Activated CD4-positive, alpha-beta memory T cell treated with anti-CD3 and anti-CD28 coated beads, Interleukin-2, amount 10 ng/mL, durations not matched to agents 7 days and 5 days (primary cell): ENCODE measurements at places on chromosomes 3 and 15. TPM values are rescaled to one million over a fixed set of nuclear protein-coding genes. Genes with fewer than 3 reads are reported as not detected.
A peak's percentile ranks its signal among the peaks of the same experiment; 100 is the strongest.

PTX3 gene
- not detected for total RNA-seq

WDR53 gene
- 27.2 TPM for total RNA-seq

XYLB gene
- total RNA-seq, result 3.2 TPM

PRTG gene
- total RNA-seq, result not detected

THPO gene
- not detected for total RNA-seq

CAPN3 gene
- total RNA-seq, result 3.7 TPM

TMEM108 gene
- not detected for total RNA-seq

ADAM10 gene
- total RNA-seq, result 150 TPM

FBLN2 gene
- not detected for total RNA-seq

- peaks cover 55% of the 10 kb centered on the region for H3K36me3 ChIP-seq
- H3K27ac ChIP-seq, result peak overlapping the region; percentile 94
- H3K4me3 ChIP-seq, result peak overlapping the region; percentile 95
- no peak for DNase-seq
Observed at GRCh38 chr3:48468329-48468731, 21.8 kb downstream of the ATRIP start.

- no peaks in the 10 kb centered on the region for H3K36me3 ChIP-seq
- H3K4me3 ChIP-seq, result no peak overlapping the region
- peaks cover 7% of the 10 kb centered on the region for H3K27me3 ChIP-seq
- H3K27ac ChIP-seq, result no peak overlapping the region
Observed at GRCh38 chr3:160126051-160126450, 99.2 kb upstream of the C3orf80 start.

- no peaks in the 10 kb centered on the region for H3K27me3 ChIP-seq
- no peak overlapping the region for H3K4me3 ChIP-seq
- no peaks in the 10 kb centered on the region for H3K4me1 ChIP-seq
Observed at GRCh38 chr3:85783291-85783690, 824.5 kb downstream of the CADM2 start.

DNA sequence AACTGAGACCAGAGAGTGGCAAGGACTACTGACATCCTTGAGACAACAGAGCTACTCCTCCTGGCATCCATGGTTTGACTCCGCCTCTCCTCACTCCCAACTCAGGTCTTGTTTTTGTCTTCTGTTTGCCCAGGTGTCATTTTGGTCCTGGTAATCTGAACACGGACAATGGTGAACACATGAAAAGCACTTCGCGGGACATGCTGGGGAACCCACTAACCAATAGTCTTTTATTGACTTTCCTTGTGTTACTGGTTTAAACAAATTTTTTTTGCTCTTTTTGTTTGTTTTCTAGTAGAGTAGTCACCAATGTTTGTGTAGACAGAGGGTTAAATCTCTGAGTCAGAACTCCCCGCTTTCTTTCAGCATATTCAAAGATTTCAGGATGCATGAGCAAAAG lies 38.4 kb downstream of the LARP6 start:
- H3K4me3 ChIP-seq, result no peak overlapping the region
- DNase-seq, result no peak
- no peaks in the 10 kb centered on the region for H3K36me3 ChIP-seq
- H3K27me3 ChIP-seq, result peaks cover 6% of the 10 kb centered on the region
- no peak overlapping the region for H3K27ac ChIP-seq

GRCh38 chr15:69853544-69853951 lies 244.2 kb downstream of the TLE3 start:
- peaks cover 5% of the 10 kb centered on the region for H3K4me1 ChIP-seq
- H3K4me3 ChIP-seq, result no peak overlapping the region
- peaks cover 1% of the 10 kb centered on the region for H3K27me3 ChIP-seq

- peak within 1 kb of the TSS; percentile 69 for H3K4me3 ChIP-seq
- no peak for DNase-seq
- peaks cover 12% of the 10 kb centered on the region for H3K4me1 ChIP-seq
- H3K27me3 ChIP-seq, result peaks cover 56% of the 10 kb centered on the region
- no peaks in the 10 kb centered on the region for H3K36me3 ChIP-seq
Observed at GRCh38 chr3:120450600-120451271, at the start of gene FSTL1. Gene FSTL1 (minus strand): TSS chr3:120450992. CDS start chr3:120450746, 246 bp downstream.

- no peak overlapping the region for H3K4me3 ChIP-seq
- no peaks in the 10 kb centered on the region for H3K36me3 ChIP-seq
- H3K4me1 ChIP-seq, result peaks cover 19% of the 10 kb centered on the region
- peak overlapping the region; percentile 12 for H3K27ac ChIP-seq
- peaks cover 26% of the 10 kb centered on the region for H3K27me3 ChIP-seq
Observed at GRCh38 chr3:8629151-8630021, 15.2 kb downstream of the SSUH2 start.

DNA sequence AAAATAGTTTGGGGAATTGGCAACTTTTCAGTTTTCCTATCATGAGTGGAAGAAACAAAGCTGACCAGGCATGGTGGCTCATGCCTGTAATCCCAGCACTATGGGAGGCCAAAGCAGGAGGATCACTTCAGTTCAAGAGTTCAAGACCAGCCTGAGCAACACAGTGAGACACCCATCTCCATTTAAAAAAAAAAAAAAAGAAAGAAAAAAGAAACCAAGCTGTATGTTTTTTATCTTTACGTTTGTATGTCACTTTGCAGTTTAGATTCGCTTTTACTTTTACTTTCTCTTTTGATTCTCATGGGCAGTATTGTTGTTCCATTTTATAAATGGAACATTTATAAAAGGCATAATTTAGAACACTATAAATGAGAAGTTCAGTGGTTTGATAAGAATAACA lies 31.2 kb upstream of the TNIK start:
- peaks cover 12% of the 10 kb centered on the region for H3K36me3 ChIP-seq
- H3K27me3 ChIP-seq, result no peaks in the 10 kb centered on the region
- peak overlapping the region; percentile 50 for H3K27ac ChIP-seq
- no peak for DNase-seq
- peaks cover 44% of the 10 kb centered on the region for H3K4me1 ChIP-seq

DNA sequence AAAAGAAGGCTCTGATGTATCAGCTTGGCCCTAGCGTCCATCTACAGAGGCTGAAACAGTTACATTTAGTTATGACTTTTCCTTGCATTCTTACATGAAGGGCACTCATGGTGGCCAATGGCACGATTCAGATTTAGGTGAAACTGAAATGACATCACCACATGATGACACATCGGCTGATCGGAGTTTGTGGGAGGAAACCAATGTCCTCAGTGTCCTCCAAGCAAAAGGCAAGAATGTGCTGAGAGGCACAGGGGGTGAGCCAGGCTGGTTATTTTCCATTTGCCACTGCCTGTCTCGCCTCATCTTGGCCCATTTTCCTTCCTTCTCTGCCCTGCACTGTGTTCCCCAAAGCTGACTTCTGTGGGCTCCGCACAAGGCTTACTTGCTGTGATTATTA lies 34.4 kb downstream of the TARS3 start:
- H3K36me3 ChIP-seq, result peaks cover 33% of the 10 kb centered on the region
- H3K27me3 ChIP-seq, result no peaks in the 10 kb centered on the region
- H3K4me3 ChIP-seq, result no peak overlapping the region
- H3K27ac ChIP-seq, result no peak overlapping the region

GRCh38 chr15:40316931-40317330 lies 6.6 kb upstream of the INAFM2 start:
- no peaks in the 10 kb centered on the region for H3K36me3 ChIP-seq
- H3K27me3 ChIP-seq, result peaks cover 49% of the 10 kb centered on the region

DNA sequence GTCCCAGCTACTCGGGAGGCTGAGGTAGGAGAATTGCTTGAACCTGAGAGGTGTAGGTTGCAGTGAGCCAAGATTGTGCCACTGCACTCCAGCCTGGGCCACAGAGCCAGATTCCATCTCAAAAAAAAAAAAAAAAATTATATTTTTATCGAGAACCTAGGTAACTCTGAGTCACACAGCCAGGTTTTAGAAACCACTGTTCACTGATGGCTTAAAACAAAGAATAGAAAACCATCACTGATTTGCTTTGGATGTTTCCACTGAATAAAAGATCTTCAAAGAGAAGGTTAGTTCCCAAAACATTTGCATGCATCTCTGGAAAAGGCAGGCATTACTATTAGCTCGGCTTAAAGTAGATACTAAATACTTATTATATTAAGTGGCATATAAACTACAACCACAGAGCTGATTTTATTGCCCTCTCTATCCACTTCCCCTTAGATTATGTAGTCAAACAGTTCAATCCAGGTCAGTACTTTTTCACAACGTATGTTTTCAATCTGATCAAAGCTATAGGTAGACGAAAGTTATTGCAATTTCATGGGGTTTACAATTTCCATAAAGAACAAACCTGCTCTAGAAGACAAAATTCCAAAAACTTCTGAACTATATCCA lies 1.4 kb downstream of the B4GALT4 start:
- H3K27ac ChIP-seq, result no peak overlapping the region
- DNase-seq, result no peak
- H3K27me3 ChIP-seq, result no peaks in the 10 kb centered on the region
- peak overlapping the region; percentile 79 for H3K4me3 ChIP-seq

GRCh38 chr3:63150880-63151279 lies 127.2 kb upstream of the SYNPR start:
- no peaks in the 10 kb centered on the region for H3K27me3 ChIP-seq
- no peaks in the 10 kb centered on the region for H3K4me1 ChIP-seq
- no peak for DNase-seq
- no peaks in the 10 kb centered on the region for H3K36me3 ChIP-seq
- H3K27ac ChIP-seq, result no peak overlapping the region

GRCh38 chr3:89173546-89173945 lies 66.1 kb downstream of the EPHA3 start:
- no peak for DNase-seq
- H3K4me3 ChIP-seq, result no peak overlapping the region
- no peaks in the 10 kb centered on the region for H3K36me3 ChIP-seq
- no peaks in the 10 kb centered on the region for H3K27me3 ChIP-seq
- no peaks in the 10 kb centered on the region for H3K4me1 ChIP-seq
- no peak overlapping the region for H3K27ac ChIP-seq

- no peaks in the 10 kb centered on the region for H3K4me1 ChIP-seq
- no peak for DNase-seq
- H3K27me3 ChIP-seq, result no peaks in the 10 kb centered on the region
- H3K36me3 ChIP-seq, result no peaks in the 10 kb centered on the region
- H3K4me3 ChIP-seq, result no peak overlapping the region
- H3K27ac ChIP-seq, result no peak overlapping the region
Observed at GRCh38 chr3:144879701-144880100, 908.1 kb downstream of the DIPK2A start.

DNA sequence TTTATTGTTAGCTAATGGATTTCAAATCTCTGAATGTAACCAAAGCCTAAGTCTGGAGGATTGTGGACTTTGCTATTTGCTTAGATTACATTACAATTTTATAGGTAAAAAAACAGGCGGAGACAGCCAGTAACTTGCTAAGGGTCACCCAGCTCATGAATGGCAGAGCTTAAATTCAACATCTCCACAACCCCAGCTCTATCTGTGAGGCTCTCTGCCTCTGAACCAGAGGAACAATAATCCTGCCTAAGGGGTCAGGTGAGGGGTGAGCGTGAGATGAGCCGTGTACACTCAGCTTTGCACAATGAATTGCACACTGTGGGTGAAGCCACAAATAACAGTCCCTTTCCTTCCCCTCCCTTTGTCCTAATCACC lies 69.8 kb upstream of the SPATA12 start:
- H3K36me3 ChIP-seq, result no peaks in the 10 kb centered on the region
- peaks cover 13% of the 10 kb centered on the region for H3K4me1 ChIP-seq
- no peak overlapping the region for H3K4me3 ChIP-seq
- DNase-seq, result no peak
- H3K27me3 ChIP-seq, result peaks cover 20% of the 10 kb centered on the region

- no peaks in the 10 kb centered on the region for H3K4me1 ChIP-seq
- no peak overlapping the region for H3K27ac ChIP-seq
- no peak overlapping the region for H3K4me3 ChIP-seq
- no peaks in the 10 kb centered on the region for H3K36me3 ChIP-seq
- no peaks in the 10 kb centered on the region for H3K27me3 ChIP-seq
Observed at GRCh38 chr15:64947211-64947610, 35.5 kb downstream of the ANKDD1A start.

- no peak overlapping the region for H3K27ac ChIP-seq
- H3K36me3 ChIP-seq, result no peaks in the 10 kb centered on the region
- H3K4me3 ChIP-seq, result no peak overlapping the region
- no peaks in the 10 kb centered on the region for H3K4me1 ChIP-seq
Observed at GRCh38 chr15:87846746-87847145, 409.8 kb downstream of the NTRK3 start.

GRCh38 chr3:184073621-184074020 lies 20.8 kb downstream of the HTR3C start:
- no peaks in the 10 kb centered on the region for H3K4me1 ChIP-seq
- no peak overlapping the region for H3K27ac ChIP-seq
- H3K36me3 ChIP-seq, result peaks cover 2% of the 10 kb centered on the region
- H3K4me3 ChIP-seq, result no peak overlapping the region
- DNase-seq, result no peak
- H3K27me3 ChIP-seq, result peaks cover 19% of the 10 kb centered on the region

- no peak overlapping the region for H3K4me3 ChIP-seq
- no peak overlapping the region for H3K27ac ChIP-seq
- peaks cover 28% of the 10 kb centered on the region for H3K27me3 ChIP-seq
- peaks cover 8% of the 10 kb centered on the region for H3K4me1 ChIP-seq
Observed at GRCh38 chr15:47955021-47955420, 165.8 kb upstream of the SLC24A5 start.

DNA sequence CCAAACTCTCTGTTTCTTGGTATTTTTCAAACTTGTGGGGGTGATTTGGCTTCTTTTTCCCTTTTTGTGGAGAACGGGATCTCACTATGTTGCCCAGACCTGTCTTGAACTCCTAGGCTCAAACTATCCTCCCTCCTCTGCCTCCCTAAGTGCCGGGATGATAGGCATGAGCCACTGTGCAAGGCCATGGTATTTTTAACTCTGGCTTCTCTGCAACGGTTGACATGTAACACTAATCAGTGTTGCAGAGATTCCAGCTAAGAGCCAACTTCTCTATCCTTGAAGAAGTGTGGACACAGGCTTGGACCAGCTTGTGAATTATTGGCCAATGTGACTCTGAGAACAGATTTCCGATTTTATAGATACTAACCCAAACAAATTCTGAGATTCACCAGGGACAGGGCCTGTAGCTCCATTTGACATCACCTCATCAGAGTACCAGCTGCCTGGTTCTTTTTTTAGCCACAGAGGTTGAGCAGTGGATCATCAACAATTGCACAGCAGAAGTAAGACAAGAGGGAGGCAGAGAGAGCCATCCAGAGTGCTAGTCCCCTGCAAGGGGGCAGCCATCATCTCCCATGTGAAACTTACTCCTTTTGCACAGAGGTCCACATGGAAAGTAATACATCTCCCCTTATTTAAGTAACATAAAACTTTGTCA lies 98.1 kb upstream of the SYNPR start:
- no peak for DNase-seq
- H3K36me3 ChIP-seq, result no peaks in the 10 kb centered on the region
- no peak overlapping the region for H3K4me3 ChIP-seq
- H3K27ac ChIP-seq, result no peak overlapping the region

- no peak overlapping the region for H3K4me3 ChIP-seq
- H3K27ac ChIP-seq, result no peak overlapping the region
- H3K36me3 ChIP-seq, result peaks cover 9% of the 10 kb centered on the region
- DNase-seq, result no peak
- peaks cover 36% of the 10 kb centered on the region for H3K4me1 ChIP-seq
Observed at GRCh38 chr15:40597024-40597423, 3.0 kb downstream of the KNL1 start.

GRCh38 chr15:90407871-90408317 lies 19.9 kb downstream of the IQGAP1 start:
- H3K36me3 ChIP-seq, result peaks cover 53% of the 10 kb centered on the region
- peak overlapping the region; percentile 51 for H3K4me3 ChIP-seq
- H3K4me1 ChIP-seq, result peaks cover 76% of the 10 kb centered on the region
- DNase-seq, result peak; percentile 53
- peak overlapping the region; percentile 80 for H3K27ac ChIP-seq
